Neural crest cell (in vitro differentiated cells): ENCODE measurements at places on chromosomes 2 and 18. TPM values are rescaled to one million over a fixed set of nuclear protein-coding genes. Genes with fewer than 3 reads are reported as not detected.

DNA sequence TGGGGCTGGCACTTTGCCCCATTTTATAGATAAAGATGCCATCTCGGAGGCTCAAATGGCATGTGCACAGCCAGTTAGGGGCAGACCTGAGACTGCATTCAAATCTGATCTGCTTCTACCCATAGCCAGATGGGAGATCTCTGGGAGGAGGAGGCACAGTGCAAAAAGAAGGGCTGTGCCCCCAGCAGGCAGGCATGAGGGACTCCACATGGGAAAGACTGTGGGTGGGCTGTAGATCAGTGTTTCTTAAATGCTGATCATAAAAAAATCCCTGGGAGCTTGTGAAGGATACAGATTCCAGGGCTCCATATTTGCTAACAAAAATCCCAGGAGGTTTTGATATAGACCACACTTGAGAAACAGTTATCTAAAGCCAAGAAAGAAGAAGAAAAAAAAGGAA is 15.2 kb downstream of the PAX8 start:
- no peaks in the 10 kb centered on the region for H3K36me3 ChIP-seq
- peaks cover 49% of the 10 kb centered on the region for H3K27me3 ChIP-seq
- no peak overlapping the region for H3K4me3 ChIP-seq
- H3K27ac ChIP-seq = no peak overlapping the region
- H3K4me1 ChIP-seq = peaks cover 8% of the 10 kb centered on the region
- no peak for DNase-seq

The DTNA gene
- total RNA-seq = 11.3 and 13.3 TPM in 2 replicates

DNA sequence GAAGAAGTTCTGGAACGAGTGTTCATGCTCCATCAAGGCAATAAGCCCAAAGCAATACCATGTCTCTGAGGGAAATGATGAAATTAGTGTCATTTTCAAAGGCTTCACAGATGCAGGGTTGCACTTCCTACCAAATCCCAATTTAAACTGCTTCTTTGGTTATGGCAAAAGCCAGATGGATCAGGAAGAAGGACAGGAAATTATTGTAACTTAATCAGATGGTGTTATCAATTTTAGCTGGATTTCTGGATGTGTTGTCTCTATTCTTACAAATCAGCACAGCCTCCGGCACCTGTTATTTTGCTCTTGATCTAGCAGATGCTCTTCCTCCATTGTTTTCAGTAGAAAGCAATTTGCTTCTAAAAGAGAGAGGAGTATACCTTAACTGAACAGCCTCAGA is 693.4 kb downstream of the SOCS6 start:
- no peak overlapping the region for H3K27ac ChIP-seq
- H3K4me3 ChIP-seq = no peak overlapping the region
- no peaks in the 10 kb centered on the region for H3K4me1 ChIP-seq
- H3K27me3 ChIP-seq = peaks cover 2% of the 10 kb centered on the region
- peaks cover 6% of the 10 kb centered on the region for H3K36me3 ChIP-seq

The TRABD2A gene
- total RNA-seq = 0.84 TPM in 2 replicates

The AQP12B gene
- total RNA-seq = not detected in 2 replicates

DNA sequence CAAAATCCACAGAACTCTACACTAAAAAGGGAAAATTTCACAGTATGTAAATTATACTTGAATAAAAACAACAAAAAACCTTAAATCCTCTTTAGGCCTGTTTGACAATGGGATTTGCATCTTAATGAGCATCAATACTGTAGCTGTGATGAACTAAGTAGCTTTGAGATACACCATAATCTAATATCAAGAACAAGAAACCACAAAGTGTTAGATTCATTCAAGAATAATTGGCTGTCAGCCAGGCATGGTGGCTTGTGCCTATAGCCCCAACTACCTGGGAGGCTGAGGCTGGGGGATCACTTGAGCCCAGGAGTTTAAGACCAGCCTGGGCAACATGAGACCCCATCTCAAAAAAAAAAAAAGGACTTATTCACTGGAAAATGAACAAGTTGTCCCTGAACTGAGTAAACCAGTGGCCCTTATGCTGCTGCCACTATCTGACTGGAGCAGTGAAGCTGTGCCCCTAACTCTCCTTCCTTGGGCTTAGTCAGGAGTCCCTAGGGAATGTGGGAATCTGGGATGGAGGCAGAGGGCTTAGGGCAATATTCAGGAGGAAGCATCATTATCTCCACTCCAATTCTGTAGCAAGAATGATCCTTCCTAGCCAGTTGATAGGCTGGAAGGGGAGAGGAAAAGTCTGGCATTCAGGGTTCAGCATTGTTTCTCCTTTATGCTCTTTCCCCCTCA is 88.5 kb downstream of the PRKCE start:
- no peaks in the 10 kb centered on the region for H3K27me3 ChIP-seq
- peak overlapping the region; percentile 31 for H3K27ac ChIP-seq
- no peaks in the 10 kb centered on the region for H3K36me3 ChIP-seq
- H3K4me3 ChIP-seq = no peak overlapping the region
- no peak for DNase-seq

The LPIN2 gene
- 22.5 and 22.6 TPM in 2 replicates for total RNA-seq

DNA sequence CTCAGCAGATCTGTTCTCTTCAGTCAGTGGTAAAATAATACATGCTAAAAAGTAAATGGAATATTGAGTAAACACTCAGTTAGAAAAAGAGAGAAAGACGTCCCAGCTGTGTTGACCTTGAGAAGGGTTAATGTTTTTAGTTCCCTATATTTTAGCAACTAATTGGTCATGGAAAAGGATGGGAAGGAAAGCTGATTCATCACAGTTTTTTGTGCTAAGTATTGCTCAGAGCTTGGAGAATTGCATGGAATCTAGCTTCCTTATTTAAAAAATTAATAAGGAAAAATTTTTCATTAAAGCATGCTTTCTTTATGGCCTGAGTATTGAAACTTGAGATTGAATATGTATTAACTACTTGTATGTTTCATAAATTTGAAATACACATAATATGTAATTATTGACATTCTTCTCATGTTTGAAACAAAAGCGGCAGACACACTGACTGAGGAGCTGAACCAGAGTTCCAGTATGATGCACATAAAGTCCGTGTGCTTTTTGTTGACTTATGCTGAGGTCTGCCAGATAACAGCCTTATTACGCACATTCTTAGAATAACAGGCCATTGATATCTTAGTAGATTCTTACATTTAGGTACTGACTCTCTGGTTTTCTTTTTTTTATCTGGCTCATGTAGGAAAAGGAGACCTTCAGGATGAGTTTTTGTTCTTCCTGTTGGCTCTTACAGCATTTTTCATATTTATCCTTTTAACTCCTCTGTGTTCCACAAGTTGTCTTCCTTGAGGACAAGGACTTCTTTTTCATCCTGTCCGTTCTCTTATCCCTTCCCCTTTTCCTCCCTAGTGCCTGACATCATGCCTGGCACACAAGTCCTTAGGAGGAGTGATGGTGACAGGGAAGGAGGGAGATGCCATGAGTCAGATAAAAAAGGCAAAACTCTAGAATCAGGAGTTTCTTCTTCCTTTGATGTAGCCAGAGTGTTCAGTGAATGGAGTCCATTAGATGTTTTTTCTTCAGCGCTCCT is 194.1 kb downstream of the PTPRM start:
- peaks cover 4% of the 10 kb centered on the region for H3K4me1 ChIP-seq
- no peak overlapping the region for H3K4me3 ChIP-seq
- no peaks in the 10 kb centered on the region for H3K36me3 ChIP-seq
- H3K27ac ChIP-seq = no peak overlapping the region
- no peaks in the 10 kb centered on the region for H3K27me3 ChIP-seq

DNA sequence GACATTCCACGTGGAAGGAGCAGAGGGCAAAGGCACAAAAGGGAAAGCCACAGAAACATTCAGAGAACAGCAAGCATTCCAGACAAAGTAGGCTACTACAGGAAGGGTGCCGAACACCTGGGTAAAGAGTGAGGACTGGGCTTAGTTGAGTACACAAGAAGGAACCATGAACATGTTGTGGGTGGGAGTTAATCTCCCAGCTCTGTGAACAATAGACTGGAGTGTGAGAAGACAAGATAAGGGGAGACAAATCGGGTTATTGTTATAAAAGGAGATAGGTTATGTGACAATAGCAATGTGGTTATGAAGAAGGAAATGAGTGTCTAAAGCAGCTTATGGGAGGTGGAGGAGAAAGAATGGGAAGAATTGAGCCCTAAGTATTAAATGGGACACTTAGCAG is 70.0 kb downstream of the DPP4 start:
- H3K27ac ChIP-seq = no peak overlapping the region
- peaks cover 19% of the 10 kb centered on the region for H3K4me1 ChIP-seq
- H3K4me3 ChIP-seq = no peak overlapping the region
- H3K36me3 ChIP-seq = peaks cover 3% of the 10 kb centered on the region
- no peak for DNase-seq
- H3K27me3 ChIP-seq = no peaks in the 10 kb centered on the region

- H3K4me1 ChIP-seq = peaks cover 15% of the 10 kb centered on the region
- no peak overlapping the region for H3K4me3 ChIP-seq
- no peaks in the 10 kb centered on the region for H3K36me3 ChIP-seq
- H3K27ac ChIP-seq = no peak overlapping the region
- DNase-seq = no peak
Observed at GRCh38 chr2:118479020-118479419, 368.4 kb downstream of the EN1 start.

The EIPR1 gene
- 33.0 and 34.9 TPM in 2 replicates for total RNA-seq

GRCh38 chr18:11688972-11689668 is at the start of gene GNAL:
TSS of gene GNAL (plus strand) at chr18:11689264. CDS start at chr18:11689564, 300 bp downstream.
- peaks cover 8% of the 10 kb centered on the region for H3K4me1 ChIP-seq
- peaks cover 14% of the 10 kb centered on the region for H3K27me3 ChIP-seq
- peak; percentile 85 for DNase-seq
- H3K4me3 ChIP-seq = peak within 1 kb of the TSS; percentile 94

The MOCOS gene
- total RNA-seq = 2.6 TPM in 2 replicates

GRCh38 chr2:232162187-232162586 is 200.7 kb downstream of the DIS3L2 start:
- no peak for DNase-seq
- H3K27ac ChIP-seq = no peak overlapping the region
- peaks cover 12% of the 10 kb centered on the region for H3K4me1 ChIP-seq
- H3K36me3 ChIP-seq = peaks cover 25% of the 10 kb centered on the region
- no peak overlapping the region for H3K4me3 ChIP-seq

DNA sequence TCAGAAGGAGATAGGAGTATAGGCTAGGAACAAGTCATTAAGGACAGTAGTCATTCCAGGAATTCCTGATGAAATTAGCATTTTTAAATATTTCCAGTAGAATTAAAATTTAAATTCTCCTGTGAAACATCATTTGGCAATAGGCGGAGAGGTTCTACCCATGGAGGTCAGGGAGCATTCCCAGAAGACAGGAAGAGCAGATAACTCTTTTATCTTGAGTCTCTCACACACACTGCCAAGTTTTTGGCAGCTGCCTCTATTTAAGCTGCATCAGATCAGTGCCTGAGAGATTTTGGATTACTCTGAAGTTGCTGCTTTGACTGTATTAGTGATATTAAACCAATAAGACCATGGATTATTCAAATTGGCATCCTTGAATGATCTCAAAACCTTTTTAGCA is 714.7 kb downstream of the EPHA4 start:
- no peak for DNase-seq
- peaks cover 12% of the 10 kb centered on the region for H3K4me1 ChIP-seq
- H3K4me3 ChIP-seq = no peak overlapping the region
- no peaks in the 10 kb centered on the region for H3K36me3 ChIP-seq
- H3K27ac ChIP-seq = no peak overlapping the region

DNA sequence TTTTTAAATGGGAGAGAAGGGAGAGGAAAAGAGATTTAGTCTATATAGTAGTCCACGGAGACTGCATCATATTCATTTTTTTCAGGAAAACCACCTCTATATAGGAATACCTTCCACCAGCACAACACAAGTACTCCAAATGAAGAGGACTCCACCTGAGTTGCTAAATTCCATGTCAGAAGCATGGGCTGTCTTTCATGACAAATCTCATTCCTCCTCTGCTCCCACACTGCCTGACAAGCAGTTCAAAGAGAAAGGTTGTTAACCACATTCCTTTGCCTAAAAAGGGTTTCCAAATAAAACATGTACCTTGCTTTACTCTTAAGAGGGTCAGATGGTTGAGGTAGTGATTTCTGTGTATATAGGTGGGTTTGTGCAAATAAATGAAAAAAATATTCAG is 122.0 kb downstream of the TMEFF2 start:
- no peaks in the 10 kb centered on the region for H3K27me3 ChIP-seq
- no peaks in the 10 kb centered on the region for H3K4me1 ChIP-seq
- no peak overlapping the region for H3K27ac ChIP-seq
- DNase-seq = no peak
- H3K36me3 ChIP-seq = no peaks in the 10 kb centered on the region
- no peak overlapping the region for H3K4me3 ChIP-seq

The TCF23 gene
- total RNA-seq = not detected in 2 replicates

DNA sequence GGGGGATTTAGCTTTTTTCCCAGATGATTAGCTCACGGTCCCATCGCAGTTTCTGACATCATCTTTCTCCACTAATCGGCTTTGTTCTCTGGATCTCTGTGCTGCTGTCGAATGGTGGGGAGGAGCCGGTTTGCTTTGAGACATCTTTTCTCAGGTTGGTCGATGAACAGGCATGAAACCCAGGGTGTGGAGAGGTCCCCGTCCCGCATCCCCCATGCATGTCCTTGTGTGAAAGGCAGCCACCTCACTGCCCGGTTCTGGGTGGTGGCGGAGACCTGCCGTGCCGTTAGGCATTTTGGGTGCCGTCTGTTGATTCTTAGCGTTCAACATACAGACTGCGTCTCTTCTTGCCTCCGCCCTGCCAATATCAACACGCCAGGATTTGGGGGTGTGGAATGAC is 57.8 kb downstream of the CTDP1 start:
- peak overlapping the region; percentile 12 for H3K27ac ChIP-seq
- H3K27me3 ChIP-seq = no peaks in the 10 kb centered on the region
- peaks cover 23% of the 10 kb centered on the region for H3K36me3 ChIP-seq

- peaks cover 3% of the 10 kb centered on the region for H3K4me1 ChIP-seq
- no peaks in the 10 kb centered on the region for H3K36me3 ChIP-seq
- DNase-seq = no peak
Observed at GRCh38 chr18:48201337-48202005, 207.7 kb downstream of the ZBTB7C start.

- DNase-seq = no peak
- H3K36me3 ChIP-seq = peaks cover 3% of the 10 kb centered on the region
- H3K27me3 ChIP-seq = no peaks in the 10 kb centered on the region
- H3K27ac ChIP-seq = peak overlapping the region; percentile 2
- no peak overlapping the region for H3K4me3 ChIP-seq
- H3K4me1 ChIP-seq = peaks cover 30% of the 10 kb centered on the region
Observed at GRCh38 chr2:213185147-213185822, 33.9 kb upstream of the IKZF2 start.

GRCh38 chr2:109442715-109443319 is 170.9 kb downstream of the SEPTIN10 start:
- H3K36me3 ChIP-seq = peaks cover 20% of the 10 kb centered on the region
- no peak for DNase-seq
- no peaks in the 10 kb centered on the region for H3K27me3 ChIP-seq
- H3K4me1 ChIP-seq = peaks cover 24% of the 10 kb centered on the region

The CFAP221 gene
- 2.0 and 3.0 TPM in 2 replicates for total RNA-seq
